ENCODE measurements at places on chromosomes 2 and 18.

GRCh38 chr2:101630224-101630949 lies 67.1 kb upstream of the MAP4K4 start:
- DNase-seq = no peak

DNA sequence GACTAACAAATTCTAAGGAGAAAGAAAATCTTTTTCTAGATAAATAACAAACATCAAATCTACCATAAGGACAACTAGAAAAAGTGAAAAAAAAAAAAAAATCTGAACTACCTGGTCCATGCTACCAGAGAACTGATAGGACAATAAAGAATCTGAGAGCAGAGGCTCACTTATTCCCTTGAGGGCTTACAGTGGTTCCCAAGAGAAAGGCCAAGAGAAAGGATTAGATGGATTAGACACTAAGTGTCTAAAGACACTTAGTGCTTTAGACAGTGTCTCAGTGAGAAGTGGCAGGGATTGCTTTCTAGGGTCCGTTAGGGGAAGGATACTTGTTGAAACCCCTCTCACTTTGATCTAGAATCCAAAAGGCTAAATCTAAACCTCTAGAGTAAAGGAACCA lies 78.2 kb downstream of the COA5 start:
- no peak for DNase-seq

DNA sequence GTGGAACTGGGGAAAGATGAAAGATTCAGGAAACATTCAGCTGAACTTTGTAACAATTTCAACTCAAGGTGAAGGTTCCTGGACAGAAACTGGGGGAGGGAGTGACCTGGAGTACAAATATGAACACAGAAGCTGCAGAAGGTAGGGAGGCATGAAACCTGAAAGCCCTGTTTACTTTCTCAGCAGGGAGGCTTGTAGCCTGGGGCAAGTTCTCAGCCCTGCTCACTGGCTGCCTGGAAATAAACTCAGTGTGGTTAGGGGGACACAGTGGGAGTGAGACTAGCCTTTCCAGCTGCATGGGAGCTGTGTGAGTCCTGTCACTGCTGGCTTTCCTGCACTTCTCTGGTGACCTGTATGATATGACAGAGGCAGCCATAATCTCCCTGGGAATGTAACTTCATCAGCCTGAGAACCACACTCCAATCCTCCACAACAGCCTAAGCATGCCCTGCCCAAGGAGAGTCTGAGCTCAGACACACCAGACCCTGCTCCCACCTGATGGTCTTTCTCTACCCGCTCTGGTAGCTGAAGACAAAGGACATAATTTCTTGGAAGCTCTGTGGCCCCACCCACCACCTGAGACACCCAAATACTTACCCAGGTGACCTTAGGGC lies 77.0 kb downstream of the ZSWIM2 start:
- DNase-seq = no peak

- DNase-seq = no peak
Observed at GRCh38 chr2:74951211-74951754, 7.2 kb upstream of the POLE4 start.

DNA sequence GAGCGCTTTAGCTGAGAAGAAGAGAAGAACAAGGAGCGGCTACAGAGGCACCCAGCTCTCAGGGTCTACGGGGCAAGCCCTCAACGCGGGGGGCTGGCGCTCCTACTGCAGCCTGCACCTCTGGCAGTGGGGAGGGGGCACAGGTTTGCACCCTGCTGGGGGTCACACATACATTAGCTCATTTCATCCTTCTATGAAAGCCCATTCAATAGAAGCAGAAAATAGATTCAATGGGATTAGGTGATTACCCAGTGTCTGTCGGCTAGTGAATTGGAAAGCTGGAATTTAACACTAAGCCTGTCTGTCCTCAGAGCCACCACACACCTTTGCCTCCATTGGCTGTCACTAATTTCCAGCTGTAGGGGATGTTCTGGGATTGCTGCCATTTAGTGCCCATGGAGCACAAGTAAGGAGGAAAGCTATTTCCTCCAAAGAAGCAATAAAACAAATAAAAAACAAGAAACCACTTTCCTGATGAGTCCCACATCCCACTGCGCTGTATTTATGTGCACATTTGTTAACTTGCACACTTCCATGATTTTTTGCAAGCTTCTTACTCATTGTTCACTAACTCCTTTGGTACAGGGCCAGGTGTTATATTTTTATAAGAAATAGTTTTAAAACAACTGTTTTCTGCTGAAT lies 319.6 kb upstream of the REV1 start:
- peak; percentile 40 for DNase-seq

GRCh38 chr2:215395687-215396460 lies 40.0 kb downstream of the FN1 start:
- DNase-seq = no peak

DNA sequence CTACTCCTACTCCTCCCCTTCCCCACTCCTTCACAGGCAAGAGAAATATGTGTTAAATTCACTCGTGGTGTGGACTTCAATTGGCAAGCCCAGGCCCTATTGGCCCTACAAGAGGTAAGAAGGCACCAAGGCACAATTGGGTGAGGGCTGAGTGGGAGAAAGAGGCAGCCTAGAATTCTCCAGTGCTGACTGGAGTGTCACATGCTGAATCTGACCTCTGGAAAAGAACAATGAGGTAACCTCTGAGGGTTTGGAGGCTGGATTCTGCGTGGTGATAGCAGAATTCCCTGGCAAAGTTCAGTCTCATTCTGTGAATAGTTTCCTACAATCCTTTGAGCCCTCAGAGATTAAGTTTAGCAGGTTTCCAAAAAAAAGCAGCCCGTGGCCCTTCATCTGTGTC lies 6.9 kb downstream of the CENPA start:
- DNase-seq = no peak

- DNase-seq = no peak
Observed at GRCh38 chr2:197386242-197386641, 48.6 kb downstream of the SF3B1 start.

- no peak for DNase-seq
Observed at GRCh38 chr2:204510709-204511420, 34.4 kb upstream of the PARD3B start.

DNA sequence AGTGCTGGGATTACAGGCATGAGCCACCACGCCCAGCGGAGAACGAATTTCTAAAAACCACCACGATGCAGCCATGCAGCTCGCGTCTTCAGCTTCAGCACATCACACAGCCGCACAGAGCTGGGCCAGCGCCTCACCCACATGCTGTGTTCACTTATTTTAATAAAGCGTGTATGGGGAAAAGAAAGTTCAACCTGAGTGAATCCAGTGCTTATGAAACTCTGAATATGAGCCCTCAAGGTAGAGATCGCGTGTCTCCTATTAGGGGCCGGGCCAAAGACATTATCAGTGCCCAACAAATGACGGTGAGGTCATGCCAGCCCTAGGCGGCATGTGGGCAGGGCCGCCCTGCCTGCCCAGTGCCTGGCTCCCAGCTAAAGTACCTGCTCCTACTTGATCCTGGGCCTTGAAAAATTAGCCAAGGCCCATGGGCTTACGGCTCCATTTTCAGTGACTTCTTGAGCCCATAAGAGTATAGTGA lies 44.3 kb downstream of the SPRED2 start:
- DNase-seq = no peak

GRCh38 chr2:54503192-54503591 lies 47.1 kb downstream of the SPTBN1 start:
- DNase-seq = peak; percentile 40

GRCh38 chr2:117723888-117724434 lies 90.5 kb upstream of the DDX18 start:
- no peak for DNase-seq

GRCh38 chr2:223918671-223919134 lies 26.4 kb downstream of the WDFY1 start:
- no peak for DNase-seq

DNA sequence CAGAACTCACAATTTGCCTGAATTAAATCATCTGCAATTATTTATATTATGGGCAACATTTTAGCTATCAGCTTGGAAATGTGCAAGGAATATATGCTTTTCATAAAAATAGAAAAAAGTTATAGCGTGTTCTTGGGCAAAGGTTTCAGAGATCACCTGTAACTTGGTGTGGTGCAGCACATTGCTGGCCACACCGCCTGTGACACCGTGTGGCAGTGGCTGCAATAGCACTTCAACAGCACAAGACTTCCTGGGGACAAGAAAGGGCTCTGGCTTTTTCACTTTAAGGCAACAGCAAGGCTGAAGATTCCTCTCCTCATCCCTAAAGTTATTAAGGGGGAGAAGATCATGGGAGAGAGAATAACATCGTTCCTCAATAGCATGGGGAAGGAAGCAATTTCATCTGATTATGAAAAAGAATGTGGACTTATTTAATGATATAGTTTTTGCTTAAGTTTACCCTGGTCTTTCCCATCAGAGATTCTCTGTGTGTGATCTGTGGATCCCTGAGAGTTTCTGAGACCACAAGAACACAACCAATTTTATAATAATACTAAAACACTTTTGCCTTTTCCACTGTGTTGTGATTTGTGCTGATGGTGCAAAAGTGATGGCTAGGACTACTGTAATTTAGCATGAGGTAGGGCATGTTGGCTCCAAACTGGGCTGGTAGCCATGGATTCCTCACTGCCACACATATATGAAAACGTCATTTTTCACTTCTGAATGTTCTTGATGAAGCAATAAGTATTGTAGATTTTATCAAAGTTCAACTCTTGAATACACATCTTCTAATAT lies 15.0 kb upstream of the SERPINB3 start:
- no peak for DNase-seq

DNA sequence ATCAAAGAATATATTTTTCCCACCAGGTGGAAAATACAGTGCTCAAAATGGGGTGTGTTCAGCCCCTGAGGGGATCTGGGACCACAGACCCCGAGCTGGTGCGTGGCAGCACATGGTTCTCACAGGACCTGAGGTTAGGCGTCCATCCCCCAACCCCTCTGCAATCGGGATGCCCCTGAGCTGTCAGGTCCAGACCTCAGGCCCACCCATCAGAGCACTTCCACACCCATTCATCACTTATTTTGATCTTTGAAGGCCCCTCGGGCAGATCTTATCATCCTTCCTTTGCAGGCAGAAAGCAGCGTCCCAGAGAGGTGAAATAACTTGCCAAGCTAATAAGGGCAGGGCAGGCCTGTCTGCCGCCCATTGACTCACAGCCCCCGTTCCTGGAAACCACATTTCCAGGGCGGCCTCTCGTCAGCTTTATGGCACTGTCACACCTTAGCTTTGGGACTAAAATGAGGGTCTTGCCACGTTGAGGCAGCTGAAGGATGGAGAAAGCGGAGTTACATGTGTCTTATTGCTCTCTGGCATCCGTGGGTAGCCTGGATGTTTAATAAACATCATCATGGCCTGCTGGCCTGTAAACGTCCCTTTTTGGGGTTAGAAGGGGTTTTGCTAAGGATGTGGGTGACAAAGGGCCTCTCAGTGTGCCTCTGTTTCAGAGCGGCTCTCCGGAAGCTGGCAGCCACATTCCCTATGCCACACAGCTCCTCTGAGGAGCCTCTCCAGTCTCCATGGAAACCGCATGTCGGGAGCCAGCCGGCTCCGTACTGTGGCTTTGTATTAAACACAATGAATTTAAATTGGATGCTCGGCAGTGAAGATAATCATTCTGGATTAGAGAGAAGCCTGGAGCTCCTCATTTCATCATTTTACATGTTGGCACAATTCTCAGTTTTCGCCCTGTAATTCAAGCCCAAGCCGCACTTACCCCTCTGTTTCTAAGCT lies 58.3 kb upstream of the MAPRE3 start:
- no peak for DNase-seq

DNA sequence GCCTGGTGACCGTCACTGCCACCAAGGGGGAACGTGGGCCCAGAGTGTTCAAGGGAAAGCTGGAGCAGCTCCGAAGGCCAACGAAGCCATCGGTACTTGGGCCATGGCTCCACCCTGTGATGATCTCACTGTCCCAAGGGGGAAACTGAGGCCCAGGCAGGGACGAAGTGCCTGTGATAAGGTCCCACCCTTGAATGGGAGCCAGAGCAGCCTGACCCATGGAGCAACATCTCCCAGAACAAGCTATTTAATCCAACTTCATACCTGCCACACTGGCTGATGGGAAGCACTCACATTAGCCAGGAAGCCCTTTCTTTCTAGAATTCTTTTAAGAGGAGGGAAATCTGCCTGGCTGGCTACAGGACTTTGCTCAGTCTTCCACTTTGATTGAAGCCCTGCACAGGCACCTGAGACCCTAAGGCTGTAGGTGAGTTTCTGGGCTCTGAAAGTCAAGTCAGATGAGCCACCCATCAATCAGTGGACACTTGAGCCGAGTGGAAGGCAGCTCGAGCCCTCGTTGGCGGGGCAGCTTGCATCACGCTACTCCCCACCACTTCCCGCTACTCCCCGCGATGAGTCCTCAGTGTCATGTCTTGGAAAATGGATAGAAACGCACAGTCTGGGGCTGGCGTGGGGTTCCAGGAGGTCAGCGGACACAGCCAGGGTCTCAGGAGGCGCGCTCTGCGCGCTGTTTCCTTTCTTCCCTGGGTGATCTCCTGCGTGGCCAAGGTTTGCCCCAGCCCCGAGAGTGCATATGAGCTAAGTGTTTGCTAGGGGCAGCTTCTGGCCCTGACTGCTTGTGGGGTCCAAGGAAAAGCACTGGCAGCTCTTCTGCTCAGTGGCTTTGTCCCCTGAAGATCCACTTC lies 2.5 kb upstream of the HS6ST1 start:
- no peak for DNase-seq

- no peak for DNase-seq
Observed at GRCh38 chr18:61823595-61823994, 69.2 kb downstream of the RNF152 start.

- no peak for DNase-seq
Observed at GRCh38 chr2:216603884-216604245, 29.4 kb upstream of the IGFBP2 start.

- DNase-seq = no peak
Observed at GRCh38 chr2:28155627-28156026, 237.0 kb upstream of the FOSL2 start.

DNA sequence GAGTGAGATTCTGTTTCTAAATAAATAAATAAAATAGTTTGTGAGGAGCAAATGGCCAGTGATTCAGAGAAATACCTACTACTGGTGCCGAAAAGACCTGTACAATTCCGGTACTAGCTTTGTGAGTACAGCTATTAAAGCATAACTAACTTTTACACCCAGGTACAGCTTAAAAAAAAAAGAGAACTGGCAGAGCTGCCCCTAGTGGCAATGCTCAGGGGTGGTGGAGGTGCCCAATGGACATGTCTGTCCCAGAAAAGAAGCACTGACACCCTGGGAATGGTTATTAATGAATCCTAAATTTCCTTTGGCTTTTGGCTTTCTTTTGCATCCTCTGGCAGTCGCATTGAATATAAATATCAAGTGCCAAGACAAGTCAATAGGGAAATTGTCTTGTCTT lies 87.0 kb downstream of the LIPG start:
- no peak for DNase-seq

DNA sequence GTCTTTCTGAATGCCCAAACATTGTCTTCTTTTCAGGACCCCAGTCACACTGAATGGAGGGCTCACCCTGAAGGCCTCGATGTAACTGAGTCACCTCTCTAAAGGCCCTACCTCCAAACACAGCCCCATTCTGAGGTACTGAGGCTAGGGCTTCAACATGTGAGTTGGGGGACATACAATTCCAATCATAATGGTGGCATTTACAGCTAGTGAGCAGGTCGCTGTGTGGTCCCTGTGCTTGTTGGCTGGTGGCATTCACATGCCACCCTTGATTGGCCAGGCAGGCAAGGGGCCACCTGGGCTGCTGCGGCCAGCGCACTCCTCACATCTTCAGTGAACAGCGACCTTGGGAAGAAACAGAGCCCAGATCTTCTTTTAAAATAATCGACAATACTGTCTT lies 30.7 kb downstream of the AMER3 start:
- no peak for DNase-seq

GRCh38 chr2:181131584-181131983 lies 151.2 kb downstream of the UBE2E3 start:
- no peak for DNase-seq
